Posterior vena cava (tissue), 2 donors: ENCODE measurements at places on chromosomes 7 and 10. TPM values are rescaled to one million over a fixed set of nuclear protein-coding genes. Genes with fewer than 3 reads are reported as not detected.
A peak's percentile ranks its signal among the peaks of the same experiment; 100 is the strongest.

DNA sequence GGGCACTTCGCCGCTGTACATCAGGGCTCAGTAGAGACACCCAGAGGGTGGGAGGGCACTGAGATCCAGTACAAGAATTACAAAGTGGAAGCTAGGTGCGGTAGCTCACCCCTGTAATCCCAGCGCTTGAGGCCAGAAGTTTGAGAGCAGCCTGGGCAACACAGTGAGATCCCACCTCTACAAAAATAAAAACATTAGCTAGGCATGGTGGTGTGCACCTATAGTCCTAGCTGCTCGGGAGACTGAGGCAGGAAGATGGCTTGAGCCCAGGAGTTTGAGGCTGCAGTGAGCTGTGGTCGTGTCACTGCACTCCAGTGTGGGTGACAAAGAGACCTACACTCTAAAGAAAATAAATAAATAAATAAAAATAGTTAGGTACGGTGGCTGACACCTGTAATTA is 64.0 kb downstream of the CLEC2L start:
- no peak for DNase-seq

Gene SEC31B
- 7.0 TPM for total RNA-seq

- no peak for DNase-seq
Measured at GRCh38 chr7:150891740-150892139, 39.4 kb downstream of the AOC1 start.

DNA sequence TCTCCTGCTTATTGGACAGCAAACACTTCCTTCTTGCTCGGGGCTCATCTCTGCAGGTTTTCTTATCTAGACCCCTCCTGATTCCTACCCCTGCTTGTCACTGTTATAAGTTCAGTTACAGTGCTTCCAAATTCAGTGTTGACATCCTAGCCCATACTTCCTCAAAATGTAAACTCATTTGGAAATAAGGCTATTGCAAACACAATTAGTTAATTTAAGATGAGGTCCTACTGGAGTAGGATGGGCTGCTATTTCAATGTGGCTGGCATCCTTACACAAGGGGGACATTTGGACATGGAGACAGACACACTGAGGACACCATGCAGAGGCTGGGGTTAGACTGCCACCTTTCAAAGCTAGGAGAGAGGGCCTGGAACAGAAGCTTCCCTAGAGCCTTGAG is 85.2 kb upstream of the NPVF start:
- DNase-seq: no peak

DNA sequence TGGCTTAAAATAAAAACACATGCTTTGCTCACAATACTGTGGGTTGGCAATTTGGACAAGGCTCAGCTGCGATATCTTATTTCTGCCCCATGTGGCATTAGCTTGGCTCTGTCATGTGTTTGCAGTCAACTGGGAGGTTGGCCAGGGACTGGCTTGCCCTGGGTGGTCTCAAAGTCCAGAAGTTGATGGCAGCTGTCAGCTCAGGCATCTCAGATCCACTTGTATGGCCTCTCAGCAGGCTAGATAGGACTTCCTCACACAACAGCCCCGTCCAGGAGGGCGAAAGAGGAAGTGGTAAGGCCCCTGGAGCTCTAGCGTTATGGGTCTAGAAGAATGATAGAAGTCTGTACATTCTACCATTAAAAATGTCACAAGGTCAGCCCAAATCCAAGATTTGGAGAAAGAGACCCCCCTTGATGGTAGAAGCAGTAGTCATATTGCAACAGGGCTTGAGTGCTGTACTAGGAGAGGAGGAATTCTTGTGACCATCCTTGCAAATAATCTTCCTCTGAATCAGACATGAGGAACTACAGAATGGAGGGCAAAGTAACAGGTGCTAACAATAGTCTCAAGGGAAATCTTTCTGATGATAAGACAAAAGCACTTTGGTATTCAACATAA is 166.2 kb downstream of the FAM107B start:
- DNase-seq: no peak

- peak; percentile 65 for DNase-seq
Measured at GRCh38 chr10:12502526-12503274, 153.4 kb downstream of the CAMK1D start.

GRCh38 chr7:30866939-30867338 is 44.7 kb upstream of the AQP1 start:
- no peak for DNase-seq

DNA sequence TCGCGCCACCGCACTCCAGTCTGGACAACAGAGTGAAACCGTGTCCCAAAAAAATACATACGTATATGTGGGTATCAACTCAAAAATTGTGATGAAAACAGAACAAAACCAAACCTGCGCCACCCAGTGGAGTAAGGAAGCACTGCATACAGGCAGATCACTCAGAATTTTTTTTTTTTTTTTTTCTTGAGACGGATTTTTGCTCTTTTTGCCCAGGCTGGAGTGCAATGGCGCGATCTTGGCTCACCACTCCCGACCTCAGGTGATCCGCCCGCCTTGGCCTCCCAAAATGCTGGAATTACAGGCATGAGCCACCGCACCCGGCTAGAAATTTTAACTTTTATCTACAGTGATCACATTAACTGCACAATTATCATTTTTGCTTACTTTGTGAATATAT is 9.1 kb upstream of the TMEM236 start:
- peak; percentile 84 for DNase-seq

Gene ADAM12
- 2.2 TPM for total RNA-seq

DNA sequence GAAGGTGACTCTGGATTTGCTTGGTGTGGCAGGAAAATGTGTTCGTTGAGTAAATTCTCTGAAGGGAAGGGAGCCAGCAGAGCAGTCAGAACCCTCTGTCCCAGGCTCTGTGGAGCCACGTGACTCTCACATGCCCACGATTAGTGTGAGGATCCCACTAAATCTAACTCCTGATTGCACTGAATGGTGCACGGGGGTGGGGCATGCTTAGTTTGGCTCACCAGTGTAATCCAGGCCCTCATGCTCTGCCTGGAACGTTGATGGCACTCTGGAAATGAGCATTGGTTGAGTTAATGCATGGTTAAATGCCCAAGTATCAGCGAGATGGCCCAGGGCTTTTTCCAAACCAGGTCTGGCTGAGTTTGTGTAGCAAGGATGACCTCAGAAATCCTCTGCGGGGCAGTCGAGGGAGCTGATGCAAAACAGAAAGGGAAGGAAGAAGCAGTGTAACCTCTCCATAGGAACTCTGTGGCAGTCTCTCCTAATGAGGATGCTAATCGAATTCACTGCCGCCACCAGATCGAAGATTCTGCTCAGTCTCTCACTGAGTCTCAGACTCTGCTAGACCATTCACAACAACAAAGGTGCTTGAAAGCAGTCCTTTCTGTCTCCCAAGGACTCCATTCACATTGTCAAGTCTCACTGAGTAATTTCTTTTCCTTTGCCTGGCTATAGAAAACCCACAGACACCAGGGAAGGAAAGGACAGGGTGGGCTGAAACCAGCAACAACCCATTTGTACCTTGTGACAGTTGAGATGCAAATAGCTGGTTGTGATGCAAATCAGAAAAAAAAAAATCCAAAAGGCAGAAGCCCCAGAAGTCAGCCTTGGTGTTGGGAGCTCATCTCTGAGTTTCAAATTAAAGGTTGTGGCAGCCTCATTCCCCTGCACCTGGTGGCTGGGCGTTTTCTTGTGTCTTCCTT is 98.1 kb downstream of the C10orf105 start:
- DNase-seq: no peak

GRCh38 chr7:36021367-36021766 is 131.7 kb upstream of the EEPD1 start:
- no peak for DNase-seq

DNA sequence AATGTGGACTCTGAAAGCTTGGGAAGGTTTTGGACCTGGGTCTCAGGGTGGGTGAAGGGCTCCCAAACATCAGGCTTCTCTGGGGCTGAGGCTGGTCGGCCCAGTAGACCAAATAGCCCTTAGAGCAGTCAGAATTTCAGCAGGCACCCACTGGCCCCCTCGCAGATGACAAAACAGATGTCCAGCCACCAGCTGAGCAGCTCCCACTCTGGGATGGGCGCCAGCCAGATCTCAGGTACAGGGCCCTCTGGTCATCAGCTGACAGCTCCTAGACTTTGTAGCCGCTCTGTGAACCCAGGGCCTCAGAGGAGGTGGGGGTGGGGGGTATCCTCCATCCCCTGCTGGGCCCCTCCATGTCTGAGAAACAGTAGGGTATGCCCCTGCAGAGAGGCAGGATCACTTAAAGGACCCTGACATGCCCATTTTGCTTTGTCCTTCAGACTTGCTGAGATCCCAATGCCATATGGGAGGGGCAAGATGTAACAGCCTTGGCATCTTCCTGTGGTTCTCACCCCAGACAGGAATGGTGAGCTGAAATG is 26.5 kb downstream of the HSPA12A start:
- peak; percentile 58 for DNase-seq

Gene IMPDH1
- total RNA-seq: 44.7 TPM

Gene NAT16
- not detected for total RNA-seq

GRCh38 chr10:10032991-10033390 is 984.7 kb upstream of the CELF2 start:
- DNase-seq: no peak

GRCh38 chr10:71838264-71839211 is 12.5 kb downstream of the PSAP start:
- no peak for DNase-seq

DNA sequence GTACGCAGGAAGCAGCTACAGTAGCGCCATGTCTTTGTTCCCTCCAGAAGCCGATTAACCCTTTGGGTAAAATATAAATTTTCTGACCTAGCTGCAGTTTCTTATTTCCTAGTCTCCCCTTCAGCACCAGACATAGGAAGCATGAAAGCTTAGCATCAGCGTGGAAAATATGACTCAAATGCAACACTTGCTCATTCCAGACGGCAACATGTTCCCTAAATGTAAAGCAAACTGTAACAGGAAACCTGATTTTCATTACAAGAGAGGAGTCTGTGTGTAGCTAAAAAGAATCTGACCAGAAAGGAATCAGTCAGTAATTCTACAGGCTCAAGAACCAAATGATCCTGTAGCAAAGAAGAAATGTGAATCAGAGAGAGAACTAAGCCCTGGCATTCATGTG is 219.2 kb downstream of the C7orf25 start:
- DNase-seq: no peak

Gene SPAM1
- not detected for total RNA-seq

Gene PRLHR
- total RNA-seq: not detected

DNA sequence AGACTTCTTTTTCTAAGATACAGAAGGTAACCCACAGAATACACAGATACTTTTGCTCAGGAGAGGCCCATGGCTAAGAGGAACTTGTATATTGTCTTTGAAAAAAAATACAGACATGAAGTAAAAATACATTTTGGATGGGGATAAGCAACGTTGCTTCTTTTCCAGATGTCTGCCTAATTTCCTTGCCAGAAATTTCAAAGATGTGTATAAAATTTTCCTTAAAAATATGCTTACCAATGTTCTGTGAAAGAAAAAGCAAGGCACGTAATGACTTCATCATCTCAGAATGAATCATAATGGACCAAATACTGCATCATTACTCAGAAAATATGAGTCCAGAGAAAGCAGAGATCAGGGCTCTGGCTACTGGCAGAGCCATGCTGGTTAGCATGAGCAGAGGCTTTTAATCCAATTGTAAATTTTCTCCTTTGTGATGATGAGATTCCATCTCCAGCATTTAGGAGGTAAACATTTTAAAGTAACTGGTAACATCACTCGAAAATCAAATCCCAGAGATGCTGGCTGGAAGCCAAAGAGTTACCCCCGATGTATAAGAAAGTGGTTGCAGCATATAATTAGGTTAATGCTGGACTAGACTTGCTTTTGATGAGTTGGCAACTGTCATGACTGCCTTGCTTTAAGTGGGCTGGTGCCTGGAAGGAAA is 272.5 kb downstream of the SEMA3A start:
- DNase-seq: no peak

Gene OR13A1
- total RNA-seq: not detected

Gene SLC35G1
- total RNA-seq: 2.7 TPM

DNA sequence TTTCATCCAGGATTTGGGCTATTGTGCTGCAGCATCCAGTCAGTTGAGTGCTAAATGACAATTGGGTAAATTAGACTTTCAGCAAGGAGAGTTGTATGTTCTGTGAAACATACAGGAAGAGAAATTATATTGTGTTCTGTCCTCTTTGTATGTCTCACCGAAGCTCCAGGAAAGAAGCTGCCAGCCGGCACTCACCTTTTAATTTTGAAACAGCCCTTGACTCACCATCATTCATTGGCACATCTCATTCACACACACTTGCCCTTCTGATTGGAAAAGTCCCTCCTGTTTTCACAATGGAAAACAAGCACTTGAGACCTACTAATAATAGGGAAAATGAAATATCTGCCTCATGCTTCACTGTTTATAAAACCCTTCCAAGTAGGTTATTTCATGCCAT is 495.6 kb downstream of the RPS24 start:
- DNase-seq: no peak

Gene C10orf67
- not detected for total RNA-seq

- no peak for DNase-seq
Measured at GRCh38 chr10:96470116-96470743, 43.5 kb downstream of the TLL2 start.

GRCh38 chr7:6317797-6318438 is 45.5 kb upstream of the CYTH3 start:
- peak; percentile 90 for DNase-seq

DNA sequence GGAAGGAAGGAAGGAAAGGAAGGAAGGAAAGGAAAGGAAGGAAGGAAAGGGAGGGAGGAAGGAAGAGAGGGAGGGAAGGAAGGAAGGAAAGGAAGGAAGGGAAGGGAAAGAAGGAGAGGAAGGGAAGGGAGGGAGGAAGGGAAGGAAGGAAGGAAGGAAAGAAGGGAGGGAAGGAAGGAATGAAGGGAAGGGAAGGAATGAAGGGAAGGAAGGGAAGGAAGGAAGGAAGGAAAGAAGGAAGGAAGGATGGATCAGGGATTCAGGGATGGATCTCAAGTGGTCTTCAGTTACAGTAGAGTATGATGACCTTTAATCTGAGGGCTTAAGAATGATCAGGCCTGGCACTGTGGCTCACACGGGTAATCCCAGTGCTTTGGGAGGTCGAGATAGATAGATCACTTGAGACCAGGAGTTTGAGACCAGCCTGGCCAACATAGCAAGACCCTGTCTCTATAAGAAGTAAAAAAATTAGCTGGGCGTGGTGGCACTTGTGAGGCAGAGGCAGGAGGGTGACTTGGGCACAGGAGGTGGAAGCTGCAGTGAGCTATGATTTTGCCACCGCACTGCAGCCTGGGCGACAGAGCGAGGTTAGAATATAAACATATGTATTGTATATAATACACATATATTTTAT is 760 bp upstream of the FOXK1 start:
- no peak for DNase-seq

Gene POLL
- 13.9 TPM for total RNA-seq

Gene GBX1
- not detected for total RNA-seq

- DNase-seq: peak; percentile 86
Measured at GRCh38 chr10:13440185-13441061, 88.4 kb downstream of the BEND7 start.
